ENCODE measurements at places on chromosomes 5 and 9. TPM values are rescaled to one million over a fixed set of nuclear protein-coding genes. Genes with fewer than 3 reads are reported as not detected.

DNA sequence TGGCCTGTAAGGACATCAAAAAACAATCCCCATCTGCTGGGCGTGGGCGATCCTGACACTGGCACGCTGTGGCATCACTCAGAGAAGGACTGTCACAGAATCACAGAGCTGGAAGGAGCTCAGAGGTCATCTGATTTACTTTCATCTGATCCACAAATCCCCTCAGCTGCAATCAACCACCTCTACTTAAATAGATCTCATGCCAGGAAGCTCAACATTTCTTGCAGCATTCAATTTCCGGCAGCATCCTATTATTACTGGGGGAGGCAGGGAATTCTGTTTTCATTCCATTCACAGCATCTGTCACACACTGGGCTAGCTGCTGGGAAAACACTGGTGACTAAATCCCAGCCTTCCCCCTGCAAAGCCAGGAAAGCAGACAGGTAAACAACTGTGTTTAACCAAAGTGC lies 38.3 kb downstream of the RETREG1 start:
- no peak for DNase-seq

DNA sequence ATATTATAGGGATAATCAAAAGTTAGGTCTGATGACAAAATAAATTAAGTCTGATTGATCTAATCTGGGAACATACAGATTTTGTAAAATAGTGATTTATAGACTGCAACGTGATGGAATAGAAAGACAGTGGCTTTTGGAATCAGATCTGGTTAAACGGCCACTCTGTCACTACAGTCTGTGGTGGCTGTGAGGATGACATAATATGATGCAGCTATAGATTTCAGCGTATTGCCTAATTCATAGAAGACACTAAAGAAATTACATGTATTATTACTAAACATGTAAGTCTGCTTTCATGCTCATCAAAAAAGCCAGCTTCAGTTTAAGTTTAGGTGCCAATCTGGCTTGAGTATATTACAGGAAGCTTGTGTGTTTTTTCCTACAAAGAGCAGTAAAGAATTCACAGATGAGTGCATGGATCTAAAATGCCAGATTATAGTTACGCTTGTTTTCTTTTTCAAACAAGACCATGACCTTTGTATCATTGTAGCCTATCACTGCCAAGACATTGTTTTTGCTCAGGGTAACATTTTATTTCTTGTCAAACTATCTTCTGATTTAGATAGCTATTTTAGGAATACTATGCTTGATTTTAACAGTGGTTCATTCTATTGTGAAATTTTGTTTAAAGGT lies 25.7 kb downstream of the CPEB4 start:
- no peak for DNase-seq

GRCh38 chr9:136055715-136056545 lies 39.2 kb downstream of the NACC2 start:
- no peak for DNase-seq

GRCh38 chr5:166532456-166533220 lies 1758.8 kb upstream of the WWC1 start:
- no peak for DNase-seq

DNA sequence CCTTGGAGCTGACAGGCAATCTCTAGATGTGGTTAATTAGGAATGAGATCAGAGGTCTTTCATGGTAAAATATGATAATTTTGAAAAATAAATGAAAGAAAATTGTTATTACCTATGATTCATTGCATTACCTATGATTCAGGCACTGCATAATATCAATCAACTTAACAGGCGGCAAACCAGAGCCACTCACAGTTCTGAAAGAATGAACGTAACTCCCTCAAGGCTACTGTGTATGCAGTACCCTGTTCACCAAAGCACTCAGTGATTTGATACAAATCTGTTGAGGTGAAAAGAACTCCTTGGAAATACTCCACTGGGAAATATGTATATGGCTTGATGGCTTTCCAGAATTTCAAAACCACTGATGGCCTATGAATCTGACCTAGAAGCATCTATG lies 398.9 kb downstream of the ACTL7B start:
- no peak for DNase-seq

- no peak for DNase-seq
Observed at GRCh38 chr5:80885396-80886000, 74.7 kb upstream of the RASGRF2 start.

GRCh38 chr5:102241809-102242421 lies 54.2 kb downstream of the SLCO4C1 start:
- DNase-seq = no peak

- DNase-seq = no peak
Observed at GRCh38 chr5:132782101-132782500, 5.1 kb upstream of the SEPTIN8 start.

DNA sequence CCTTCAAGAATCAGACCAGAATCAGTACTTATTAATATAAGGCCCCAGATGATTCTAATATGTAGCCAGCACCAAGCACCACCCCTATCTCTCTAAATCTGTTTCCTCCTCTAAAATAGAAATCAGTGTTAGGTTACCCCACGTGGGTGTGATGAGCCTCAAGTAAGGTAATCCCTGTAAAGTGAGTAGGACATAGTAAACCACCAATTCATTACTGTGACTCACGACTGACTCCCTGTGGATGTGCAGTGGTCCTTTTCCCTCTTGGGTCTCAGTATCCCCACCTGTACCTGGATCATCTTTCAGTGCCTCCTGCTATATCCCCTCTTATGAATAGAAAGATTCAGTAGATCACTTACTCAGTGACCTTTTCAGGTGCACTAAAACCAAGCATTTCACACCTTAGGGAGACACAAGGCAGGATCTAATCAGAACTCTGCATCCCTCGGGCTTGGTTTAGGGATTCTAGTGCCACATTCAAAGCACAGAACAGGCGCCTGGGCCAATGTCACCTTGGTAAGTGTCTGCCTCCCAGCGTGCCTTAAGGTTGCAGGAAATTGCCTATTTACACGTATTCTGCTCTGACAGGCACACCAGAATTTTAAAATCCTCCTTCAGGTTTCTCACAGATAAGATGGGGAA lies 12.2 kb upstream of the ALDH1B1 start:
- no peak for DNase-seq

DNA sequence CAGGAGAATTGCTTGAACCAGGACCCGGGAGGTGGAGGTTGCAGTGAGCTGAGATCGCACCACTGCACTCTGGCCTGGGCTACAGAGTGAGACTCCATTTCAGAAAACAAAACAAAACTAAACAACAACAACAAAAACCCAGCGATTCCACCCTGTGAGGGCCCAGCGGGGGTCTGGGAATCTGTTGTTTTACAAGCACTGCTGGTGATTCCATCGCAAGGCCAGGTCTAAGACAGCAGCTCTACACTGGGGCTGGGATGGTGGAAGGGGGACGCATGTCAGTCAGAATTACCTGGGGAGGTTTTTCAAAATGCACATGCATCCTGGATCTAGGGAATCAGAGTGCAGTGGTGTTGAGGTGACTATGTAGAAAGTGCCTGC lies 90.9 kb downstream of the ANKRD55 start:
- no peak for DNase-seq

DNA sequence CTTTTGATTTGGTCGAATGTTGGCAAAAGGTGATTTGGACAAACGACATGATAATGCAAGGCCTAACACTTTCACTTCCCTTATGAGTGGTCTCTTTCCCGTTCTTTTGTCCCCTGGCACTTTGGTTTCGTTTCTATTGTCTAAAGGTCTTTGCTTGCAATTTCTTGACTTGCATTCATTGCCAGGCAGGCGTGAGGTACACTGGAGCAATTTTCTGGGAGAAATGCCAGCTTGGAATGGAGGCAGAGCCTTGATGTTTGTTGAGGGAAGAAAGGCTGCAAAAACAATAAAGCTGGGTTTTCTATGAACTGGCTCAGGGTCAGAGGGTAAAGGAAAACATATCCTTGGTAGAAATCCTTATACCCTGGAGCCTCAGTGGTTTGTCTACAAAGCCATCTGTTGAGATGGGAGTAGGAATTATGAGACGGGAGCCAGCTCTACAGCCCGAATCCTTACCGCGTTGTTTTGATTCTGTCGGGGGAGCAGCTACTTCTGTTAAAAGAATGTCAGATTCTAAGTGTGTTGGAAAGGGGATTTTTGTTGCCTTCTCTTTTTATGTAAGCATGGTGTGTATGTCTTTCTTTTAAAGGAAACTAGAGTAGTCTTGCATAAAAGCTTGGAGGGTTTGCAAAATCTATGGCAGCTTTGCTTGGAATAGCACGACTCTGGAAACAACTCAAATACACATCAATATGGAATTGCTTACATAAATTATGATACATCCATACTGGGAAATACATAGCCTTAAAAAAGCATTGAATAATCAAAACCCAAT lies 158.9 kb downstream of the RMI1 start:
- DNase-seq = no peak

DNA sequence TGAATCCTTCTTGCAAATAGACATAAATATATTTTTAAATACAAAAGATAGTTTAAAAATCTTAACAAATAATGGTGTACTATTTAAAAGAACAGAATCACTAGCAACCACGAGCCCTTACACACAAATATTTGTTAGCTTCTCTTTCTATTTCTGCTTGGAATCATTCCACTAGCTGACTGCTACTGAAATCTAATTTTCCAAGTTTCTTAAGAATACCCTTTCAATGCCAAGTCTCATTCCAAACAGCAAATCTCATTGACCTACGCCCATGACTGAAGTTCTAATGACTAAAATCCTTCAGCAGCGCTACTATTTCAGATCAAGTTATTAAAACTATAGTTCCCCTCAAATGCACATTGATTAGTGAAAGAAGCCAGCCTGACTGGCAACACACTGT lies 13.2 kb upstream of the PPP1R2B start:
- DNase-seq = no peak

DNA sequence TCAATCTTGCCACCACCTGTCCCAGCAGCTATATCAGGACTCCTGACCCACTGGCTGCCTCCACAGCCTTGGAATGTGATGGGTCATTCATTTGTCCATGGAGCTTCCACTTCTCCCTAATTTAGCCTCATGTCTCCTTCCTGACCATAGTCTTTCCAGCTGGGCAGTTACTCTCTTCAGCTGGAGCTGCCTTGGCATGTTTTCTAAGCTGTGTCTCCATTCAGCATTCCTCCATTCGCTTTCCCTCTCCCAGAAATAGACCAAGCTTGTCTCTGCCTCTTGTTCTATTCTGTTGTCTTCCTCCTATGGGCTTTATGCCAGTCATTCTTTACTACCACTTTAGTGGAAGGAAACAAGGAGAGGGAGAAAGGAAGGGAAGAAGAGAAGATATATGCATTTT lies 5.3 kb upstream of the CTXN3 start:
- DNase-seq = no peak

DNA sequence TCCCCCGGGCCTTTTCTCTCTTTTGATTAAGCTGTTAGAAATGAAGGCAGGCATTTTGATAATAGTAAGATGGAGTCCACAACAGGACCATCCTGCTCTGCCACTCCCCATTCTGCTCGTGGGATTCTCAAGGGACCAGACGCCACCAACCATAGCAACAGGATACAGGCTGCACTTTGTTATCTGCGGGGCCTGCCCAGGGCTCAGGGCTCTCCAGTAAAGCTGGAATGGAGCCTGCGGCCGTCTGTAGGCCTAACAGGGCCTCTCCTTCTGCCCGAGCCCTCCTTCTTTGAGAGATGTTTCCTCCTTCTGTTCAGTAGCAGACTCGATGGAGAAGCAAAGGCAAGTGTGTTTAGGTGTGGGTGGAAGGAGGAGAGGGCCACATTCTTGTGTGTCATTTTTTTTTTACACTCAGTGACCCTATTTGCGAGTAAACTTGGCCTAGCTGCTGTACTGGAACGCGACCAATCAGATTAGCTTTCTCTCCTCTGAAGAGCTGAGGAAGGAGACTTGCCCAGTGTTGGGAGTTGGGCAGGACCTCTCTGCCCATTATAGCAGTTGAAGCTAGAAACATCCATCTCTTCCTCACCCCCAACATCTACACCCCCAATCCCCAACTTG lies 8.9 kb upstream of the EPB41L4B start:
- DNase-seq = no peak

GRCh38 chr5:53249529-53250200 lies 140.1 kb upstream of the MOCS2 start:
- DNase-seq = no peak

DNA sequence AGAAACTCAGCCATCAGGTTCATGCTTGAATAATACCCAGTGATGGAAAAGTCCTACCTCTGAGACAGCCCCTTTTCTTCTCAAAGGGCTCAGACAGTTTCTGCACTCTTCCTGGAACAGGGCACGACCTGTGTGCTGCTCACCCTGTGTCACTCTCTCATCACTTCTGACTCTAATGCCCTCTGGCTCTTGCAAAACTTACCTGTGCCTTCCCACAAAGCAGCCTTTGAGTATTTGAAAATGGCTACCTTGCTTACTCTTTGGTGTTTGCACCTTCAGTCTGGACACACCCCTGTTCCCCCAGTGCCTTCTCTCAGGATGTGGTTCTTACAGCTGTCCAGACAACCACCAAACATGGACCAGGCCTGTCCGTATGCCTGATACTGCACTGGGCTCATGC lies 171.4 kb downstream of the GRIA1 start:
- DNase-seq = no peak

DNA sequence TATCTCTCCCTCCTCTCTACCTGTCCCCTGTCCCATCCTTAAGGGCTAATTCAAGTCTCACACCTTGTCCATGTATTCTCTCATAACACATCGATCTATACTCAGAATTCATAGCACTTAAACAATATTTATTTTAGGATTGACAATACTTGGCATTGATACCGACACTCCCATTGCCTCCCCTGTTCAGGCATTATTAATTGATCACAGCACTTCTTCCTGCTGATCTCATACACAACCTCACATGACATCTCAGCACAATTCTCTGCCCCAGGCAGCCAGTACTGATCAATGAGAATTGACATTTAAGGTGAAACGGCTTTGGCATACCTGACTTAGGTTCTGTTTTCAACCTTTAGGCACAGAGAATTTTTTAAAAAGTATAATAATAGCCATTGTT lies 582.4 kb upstream of the BRINP1 start:
- no peak for DNase-seq

DNA sequence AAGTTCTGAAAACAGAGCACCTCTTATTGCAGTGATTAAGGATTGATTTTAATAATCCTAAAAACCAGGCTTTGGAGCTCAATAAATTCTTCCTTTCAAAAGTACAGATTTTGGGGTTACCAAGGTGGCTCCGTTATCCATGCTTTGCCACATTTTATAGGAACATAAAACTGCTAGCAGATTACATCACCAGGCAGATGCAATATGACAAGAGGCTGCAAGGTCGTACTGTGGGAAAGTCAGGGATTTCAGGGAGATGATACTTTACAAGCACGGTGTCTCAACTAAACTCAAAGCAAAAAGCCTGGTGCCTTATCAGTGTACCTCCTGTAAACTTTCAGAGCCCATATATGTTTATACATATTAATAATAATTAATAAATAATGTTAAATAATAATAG lies 28.6 kb downstream of the ADAMTSL1 start:
- DNase-seq = no peak

GRCh38 chr9:129558063-129558550 lies 62.8 kb downstream of the C9orf50 start:
- DNase-seq = no peak

GRCh38 chr9:112530751-112531205 lies 44.2 kb downstream of the KIAA1958 start:
- no peak for DNase-seq

The SPINK1 gene
- polyA plus RNA-seq = 393 TPM

The TTC39B gene
- polyA plus RNA-seq = 2.8 TPM

The ENHO gene
- polyA plus RNA-seq = 1.8 TPM

The C9 gene
- polyA plus RNA-seq = 0.47 TPM

The GABRA6 gene
- polyA plus RNA-seq = not detected

The SYK gene
- polyA plus RNA-seq = 5.7 TPM

Data from urinary bladder (tissue), 4 donors.